ENCODE measurements at places on chromosomes 3 and 15. TPM values are rescaled to one million over a fixed set of nuclear protein-coding genes. Genes with fewer than 3 reads are reported as not detected.

Gene ADGRG7
- not detected for total RNA-seq

Gene SLC7A14
- under 0.01 TPM for total RNA-seq

Gene MFN1
- 47.9 TPM for total RNA-seq

Gene TRIM42
- total RNA-seq = not detected

Gene PEX5L
- total RNA-seq = not detected

Gene NTRK3
- total RNA-seq = under 0.01 TPM

Gene C3orf85
- total RNA-seq = not detected

Gene B3GALNT1
- total RNA-seq = 0.42 TPM

Gene GABRB3
- 0.10 TPM for total RNA-seq
